ENCODE measurements at places on chromosomes 7 and 10.

GRCh38 chr7:40646717-40647116 is 511.9 kb downstream of the SUGCT start:
- DNase-seq = no peak

DNA sequence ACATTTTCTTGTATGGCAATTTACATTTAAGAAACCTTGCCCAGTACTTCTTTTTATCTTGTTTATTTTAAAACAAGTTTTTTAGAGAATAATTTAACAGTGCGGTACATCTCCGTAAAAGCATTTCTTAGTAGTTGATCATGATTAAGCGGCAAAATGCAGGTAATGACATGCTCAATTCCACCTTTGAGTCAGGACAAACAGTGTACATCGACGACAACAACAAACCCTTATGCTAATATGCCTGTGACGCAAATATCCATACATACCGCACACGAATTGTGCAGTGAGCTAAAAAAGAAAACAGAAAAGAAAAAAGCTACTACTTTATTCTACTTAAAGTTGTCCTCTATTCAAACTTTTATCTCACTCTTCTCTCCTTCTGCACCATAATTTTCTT is 1.9 kb downstream of the MAGI2 start:
- DNase-seq = no peak

- no peak for DNase-seq
Measured at GRCh38 chr10:18786478-18786877, 127.2 kb downstream of the ARL5B start.

- no peak for DNase-seq
Measured at GRCh38 chr7:93138576-93138975, 9.6 kb downstream of the SAMD9L start.

DNA sequence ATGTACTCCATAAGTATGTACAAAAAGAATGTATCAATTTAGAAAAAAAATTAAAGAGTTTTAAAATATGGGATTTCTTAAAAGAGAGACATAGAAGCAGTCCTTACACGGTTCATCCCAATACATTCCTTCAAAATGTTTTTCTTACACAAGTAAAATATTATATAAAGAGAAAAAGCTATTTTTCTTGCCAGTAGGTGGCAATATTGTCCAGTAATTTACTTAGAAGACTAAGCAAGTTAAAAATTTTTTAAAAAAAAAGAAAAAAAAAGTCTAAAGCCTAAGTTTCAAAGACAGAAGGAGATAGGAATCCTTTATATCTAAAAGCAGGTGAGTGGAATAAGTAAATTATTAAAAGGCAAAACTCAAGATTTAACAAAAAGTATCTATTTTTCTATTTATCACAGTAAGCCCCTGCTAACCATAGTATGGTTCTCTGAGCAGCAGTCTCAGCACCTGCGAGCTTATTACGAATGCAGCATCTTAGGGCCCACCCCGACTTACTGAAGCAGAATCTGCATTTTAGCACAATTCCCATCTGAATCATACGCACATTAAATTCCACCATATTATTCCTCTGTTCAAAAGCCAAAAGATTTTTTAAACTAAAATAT is 240.6 kb downstream of the DGKI start:
- DNase-seq = no peak

- no peak for DNase-seq
Measured at GRCh38 chr10:1858547-1858946, 121.2 kb upstream of the ADARB2 start.

DNA sequence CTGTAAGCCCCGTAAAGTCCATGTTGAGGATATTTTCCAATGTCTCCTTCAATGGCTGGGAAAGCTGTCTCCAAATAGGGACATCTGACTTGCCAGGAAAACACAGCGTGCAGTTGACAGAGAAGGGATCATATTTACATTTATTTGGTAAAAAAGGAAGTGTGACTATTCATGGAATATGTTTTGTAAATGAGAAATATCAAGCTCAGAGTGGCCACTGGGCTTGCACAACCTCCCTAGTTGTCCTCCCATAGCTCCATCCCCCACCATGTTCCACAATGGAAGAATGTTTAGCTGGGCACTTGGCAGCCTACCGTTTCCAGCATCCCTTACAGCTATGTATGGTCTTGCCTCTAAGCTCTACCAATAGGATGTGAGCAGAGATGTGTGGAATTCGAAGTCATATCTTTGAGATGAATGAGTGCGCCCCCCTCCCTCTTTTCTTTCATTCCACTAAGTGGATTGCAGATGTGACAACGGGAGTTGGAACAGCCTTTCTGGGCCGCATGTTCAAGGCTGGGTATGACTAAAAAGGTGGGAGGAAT is 306.6 kb upstream of the ZMIZ1 start:
- DNase-seq = no peak

GRCh38 chr7:127891144-127891543 is 140.1 kb downstream of the LRRC4 start:
- DNase-seq = no peak

DNA sequence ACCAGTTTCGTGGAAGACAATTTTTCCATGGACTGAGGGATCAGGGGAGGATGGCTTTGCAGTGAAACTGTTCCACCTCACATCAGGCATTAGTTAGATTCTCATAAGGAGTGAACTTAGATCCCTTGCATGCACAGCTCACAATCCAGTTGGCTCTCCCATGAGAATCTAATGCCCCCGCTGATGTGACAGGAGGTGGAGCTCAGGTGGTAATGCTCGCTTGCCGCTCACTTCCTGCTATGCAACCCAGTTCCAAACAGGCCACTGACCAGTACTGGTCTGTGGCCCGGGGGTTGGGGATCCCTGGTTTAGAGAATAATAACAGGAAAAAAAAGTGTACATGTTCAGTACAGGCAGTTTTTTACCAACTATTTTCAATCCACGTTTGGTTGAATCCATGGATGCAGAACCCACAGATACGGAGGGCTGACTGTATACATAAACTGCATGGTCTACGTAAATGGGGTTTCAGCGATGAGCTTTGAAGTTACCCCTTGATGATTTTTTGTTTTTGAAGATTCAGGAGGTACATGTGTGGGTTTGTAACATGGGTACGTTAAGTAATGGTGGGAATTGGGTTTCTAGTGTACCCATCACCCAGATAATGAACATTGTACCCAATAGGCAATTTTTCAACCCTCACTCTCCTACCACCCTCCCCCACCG is 24.5 kb downstream of the OGDH start:
- DNase-seq = no peak

- no peak for DNase-seq
Measured at GRCh38 chr10:132774181-132774901, 11.6 kb downstream of the NKX6-2 start.

DNA sequence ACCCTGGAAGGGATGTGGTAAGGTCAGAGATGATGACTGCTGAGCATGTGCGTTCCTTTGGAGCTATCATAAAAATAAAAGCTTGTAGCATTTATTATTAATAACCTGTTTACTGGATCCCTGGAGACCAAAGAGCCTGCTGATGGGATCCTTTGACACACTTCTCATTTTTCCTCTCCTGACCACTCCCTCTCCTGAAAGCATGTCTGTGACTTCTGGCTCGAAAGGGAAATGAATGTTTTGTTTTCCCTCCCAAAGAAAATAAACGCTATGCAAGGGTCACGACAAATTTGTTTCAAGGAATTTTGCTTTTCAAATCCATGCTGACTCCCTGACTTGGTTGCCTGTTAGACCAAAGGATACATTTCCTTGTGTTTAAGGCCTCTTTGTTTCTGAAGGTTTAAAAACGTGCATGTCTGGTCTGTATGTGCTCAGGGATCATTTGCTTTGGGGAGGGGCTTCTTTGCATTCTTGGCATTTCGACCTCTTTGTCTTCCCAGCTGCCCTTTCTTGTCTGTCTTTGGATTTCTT is 185.1 kb upstream of the AGK start:
- DNase-seq = no peak

DNA sequence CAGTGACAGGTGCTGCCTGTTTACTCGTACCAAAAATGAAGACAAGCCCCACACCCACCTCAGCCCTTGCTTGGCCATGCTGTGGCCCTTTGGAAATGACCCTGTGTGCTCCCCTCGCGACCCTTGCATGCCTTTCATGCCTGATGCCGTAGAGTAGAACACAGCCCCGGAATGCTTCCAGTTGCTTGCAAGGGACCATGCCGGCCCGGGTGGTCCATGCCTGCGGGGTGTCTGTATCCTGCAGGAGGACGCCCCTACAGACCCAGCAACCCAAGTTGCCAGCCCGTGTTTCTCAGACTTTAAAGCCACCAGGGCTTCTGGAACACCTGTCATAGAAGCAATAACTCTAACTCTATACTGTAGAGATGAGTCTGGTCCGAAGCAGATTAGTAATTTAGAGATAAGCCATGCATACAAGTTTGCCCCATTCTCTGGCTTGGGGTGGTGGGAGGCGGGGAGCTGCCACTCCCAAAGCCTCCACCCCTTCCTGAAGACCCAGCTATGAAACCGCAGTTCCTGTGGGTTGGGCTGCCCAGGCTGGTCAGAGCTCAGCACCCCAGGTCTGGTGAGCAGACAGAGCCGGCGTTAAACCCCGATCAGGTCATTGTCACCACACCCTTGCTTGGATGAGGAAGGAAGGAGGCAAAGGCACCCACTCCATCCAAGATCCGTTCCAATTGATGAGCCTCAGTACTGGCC is 143.5 kb downstream of the ADCY1 start:
- no peak for DNase-seq

- no peak for DNase-seq
Measured at GRCh38 chr7:155230169-155230593, 67.5 kb upstream of the INSIG1 start.

DNA sequence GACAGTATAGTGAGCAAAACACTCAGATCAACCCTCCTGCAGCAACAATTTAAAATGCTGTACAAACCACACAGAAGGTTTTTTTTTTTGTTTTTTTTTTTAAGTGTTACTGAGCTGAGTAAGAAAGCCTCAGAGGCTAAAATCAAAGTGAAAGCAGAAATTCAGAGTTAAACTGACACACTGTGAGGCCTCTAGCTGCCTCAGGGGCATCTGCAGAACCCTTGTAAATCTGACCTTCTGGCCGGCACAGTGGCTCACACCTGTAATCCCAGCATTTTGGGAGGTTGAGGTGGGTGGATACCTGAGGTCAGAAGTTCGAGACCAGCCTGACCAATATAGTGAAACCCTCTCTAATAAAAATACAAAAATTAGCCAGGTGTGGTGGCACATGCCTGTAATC is 7.4 kb upstream of the GNA12 start:
- DNase-seq = no peak

DNA sequence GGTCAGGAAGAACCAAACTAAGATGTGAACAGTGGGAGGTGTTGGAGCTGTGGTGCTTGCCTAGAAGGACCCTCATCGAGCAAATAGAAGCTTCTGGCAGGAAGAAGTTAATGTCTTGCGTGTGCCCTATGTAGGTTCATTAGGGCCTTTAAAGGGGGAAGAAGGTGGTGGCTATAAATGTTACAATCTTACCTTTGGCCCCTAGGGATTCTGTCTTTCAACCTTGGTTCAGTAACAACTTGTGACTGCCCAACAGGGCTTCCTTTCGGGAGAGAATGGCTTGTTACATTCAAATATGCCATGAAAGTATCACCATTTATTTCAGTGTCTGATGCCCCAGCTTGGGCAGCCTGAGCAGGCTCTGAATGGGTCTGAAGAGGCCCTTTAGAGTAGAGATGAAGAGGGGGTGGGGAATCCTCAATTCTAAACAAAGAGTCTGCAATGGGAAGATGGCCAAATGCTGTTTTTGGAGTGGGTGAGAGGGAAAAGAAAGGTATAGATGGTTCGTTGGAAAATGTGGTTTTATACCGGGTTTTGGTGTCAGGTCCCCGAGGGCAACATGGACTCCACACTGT is 108.0 kb downstream of the TCF7L2 start:
- DNase-seq = no peak

GRCh38 chr10:22315455-22316285 is 518 bp upstream of the COMMD3 start:
- DNase-seq = no peak

- no peak for DNase-seq
Measured at GRCh38 chr7:43248961-43249822, 136.7 kb downstream of the HECW1 start.

- DNase-seq = peak; percentile 35
Measured at GRCh38 chr10:110851020-110851612, 20.6 kb upstream of the PDCD4 start.

DNA sequence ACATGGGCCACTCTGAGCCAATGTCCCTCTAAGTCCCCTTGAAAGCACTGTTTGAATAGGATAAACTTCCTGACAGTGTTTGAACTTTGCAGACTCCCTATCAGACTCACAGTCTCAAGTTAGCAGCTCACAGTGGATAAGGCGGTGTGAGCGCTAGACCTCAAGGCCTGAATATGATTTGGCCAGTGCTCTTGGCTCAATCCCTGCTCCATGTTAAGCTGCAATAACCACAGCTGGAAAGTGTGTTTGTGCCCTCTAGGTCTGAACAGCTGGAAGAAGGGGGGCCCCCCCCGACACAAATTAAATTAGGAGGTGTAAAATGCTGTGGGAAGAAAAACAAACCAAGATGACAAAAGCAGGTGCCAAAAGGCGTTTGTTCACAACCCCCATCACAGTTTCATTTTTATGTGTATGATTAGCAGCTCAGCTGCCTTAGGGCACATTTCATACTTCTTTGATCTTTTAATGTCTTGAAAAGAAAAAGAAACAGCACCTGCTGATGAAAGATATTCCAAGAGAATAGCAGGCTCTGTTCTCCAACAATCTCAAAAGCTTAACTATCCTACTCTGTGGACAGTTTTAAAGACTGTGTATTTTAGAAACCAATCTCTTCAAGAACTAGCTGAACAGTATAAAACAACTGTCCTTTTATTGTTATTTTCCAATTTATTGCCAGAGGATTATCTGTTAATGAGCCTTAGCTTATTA is 167.6 kb downstream of the SNX13 start:
- no peak for DNase-seq

- DNase-seq = no peak
Measured at GRCh38 chr7:90830308-90830707, 234.2 kb downstream of the CDK14 start.

- DNase-seq = no peak
Measured at GRCh38 chr10:13922586-13922985, 335.8 kb downstream of the PRPF18 start.

DNA sequence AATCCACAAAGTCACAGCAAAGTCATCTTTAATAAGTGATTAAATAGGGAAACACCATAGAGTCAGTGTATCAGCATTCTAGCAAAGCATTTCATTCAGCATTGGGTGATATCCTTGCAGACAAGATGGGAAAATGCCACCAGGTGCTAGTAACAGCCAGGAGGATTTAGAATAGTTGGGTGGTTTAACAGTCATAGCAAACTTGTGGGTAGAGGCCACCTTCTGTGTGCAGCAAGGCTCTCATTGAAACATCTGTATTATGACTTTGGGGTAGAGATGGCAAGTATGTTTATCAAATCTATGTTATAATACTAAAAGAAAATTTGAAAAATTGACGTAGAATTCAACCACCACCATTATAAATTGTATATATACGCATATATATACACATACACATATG is 26.4 kb upstream of the ADO start:
- no peak for DNase-seq

DNA sequence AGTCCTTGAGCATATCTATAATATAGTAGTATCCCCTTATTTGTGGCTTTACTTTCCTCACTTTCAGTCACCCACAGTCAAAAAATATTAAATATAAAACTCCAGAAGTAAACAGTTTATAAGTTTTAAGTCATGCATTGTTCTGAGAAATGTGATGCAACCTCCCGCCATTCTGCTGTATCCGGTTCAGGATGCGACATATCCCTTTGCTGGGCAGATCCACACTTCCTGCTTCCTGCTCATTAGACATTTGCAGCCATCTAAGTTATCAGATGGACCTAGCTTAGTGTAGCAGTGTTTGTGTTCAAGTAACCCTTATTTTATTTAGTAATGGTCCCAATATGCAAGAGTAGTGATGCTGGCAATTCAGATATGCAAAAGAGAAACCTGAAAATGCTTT is 38.9 kb upstream of the BMS1 start:
- no peak for DNase-seq

Data from T-helper 2 cell (primary cell).